PC-9 (cell line): ENCODE measurements at places on chromosomes 7 and 10. TPM values are rescaled to one million over a fixed set of nuclear protein-coding genes. Genes with fewer than 3 reads are reported as not detected.

- no peak overlapping the region for H3K27ac ChIP-seq
- H3K36me3 ChIP-seq = no peaks in the 10 kb centered on the region
- H3K4me1 ChIP-seq = no peaks in the 10 kb centered on the region
These were observed 1.1 kb upstream of the GALNTL5 start for GRCh38 chr7:151954866-151955820.

TMEM176A gene
- not detected in 2 replicates for total RNA-seq

DNA sequence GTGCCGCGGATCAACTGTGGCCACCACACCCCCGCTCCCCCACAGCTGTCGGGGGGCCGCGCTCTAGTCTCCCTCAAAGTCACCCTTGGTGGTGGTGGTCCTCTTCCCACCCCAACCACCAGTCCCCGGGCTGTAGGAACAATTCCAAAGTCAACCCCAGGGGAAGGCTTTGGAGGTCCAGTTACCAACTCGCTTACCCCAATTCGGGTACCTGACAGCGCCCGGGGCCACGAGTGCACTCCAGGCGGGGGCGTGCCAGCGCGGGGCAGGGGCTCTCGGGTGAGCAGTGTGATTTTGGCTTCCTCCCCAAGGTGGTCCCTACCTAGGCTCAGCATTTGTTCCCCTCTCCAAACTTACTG, 584 bp upstream of the ZMIZ1 start:
- no peaks in the 10 kb centered on the region for H3K36me3 ChIP-seq
- no peak for DNase-seq
- H3K27ac ChIP-seq = no peak overlapping the region
- H3K4me1 ChIP-seq = peaks cover 32% of the 10 kb centered on the region
- peak overlapping the region; percentile 85 for H3K4me3 ChIP-seq

GRCh38 chr7:34425194-34425593, 232.8 kb upstream of the NPSR1 start:
- no peak for DNase-seq
- no peaks in the 10 kb centered on the region for H3K36me3 ChIP-seq
- no peaks in the 10 kb centered on the region for H3K4me1 ChIP-seq
- H3K4me3 ChIP-seq = no peak overlapping the region
- H3K27ac ChIP-seq = no peak overlapping the region

DNA sequence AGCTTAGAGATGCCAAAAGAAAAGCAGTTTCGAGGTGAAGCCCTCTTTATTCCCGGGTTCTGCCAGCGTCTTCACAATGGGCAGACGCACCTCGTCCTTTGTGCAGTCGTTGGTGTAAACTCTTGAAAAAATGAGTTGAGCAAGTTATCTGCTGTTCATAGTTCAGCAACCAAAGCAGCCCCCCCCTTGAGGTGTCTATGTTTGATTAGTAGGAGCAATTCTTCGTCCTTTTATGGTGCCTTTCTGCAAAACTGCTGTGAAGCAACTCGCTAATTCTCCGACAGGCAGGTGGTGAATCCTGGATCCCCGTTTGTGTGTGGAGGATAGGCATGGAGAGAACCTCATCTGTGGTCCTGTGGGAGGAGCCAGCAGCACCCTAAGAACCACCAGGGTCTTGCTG, 234.5 kb downstream of the GLRX3 start:
- H3K4me1 ChIP-seq = no peaks in the 10 kb centered on the region
- H3K27ac ChIP-seq = no peak overlapping the region
- DNase-seq = no peak

CISD1 gene
- 62.5 and 75.3 TPM in 2 replicates for total RNA-seq

DNA sequence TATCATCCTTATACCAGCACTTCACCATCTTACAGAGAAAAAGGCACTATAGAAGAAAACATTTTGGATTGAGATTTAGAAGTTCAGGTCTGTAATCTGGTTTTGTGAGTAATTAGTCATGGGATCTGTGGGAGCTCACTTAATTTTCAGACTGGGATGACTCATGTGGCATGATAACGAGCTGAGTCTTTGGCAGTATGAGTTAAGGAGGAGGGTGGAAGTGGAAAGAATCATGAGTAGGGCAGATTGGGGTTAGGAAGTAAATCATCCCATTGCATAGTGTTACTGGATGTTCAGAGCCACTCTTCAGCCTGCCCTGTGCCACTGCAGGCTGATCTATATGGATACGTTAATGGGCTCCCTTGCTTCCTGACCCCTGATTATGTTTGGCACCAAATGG, 64.9 kb downstream of the ZNF92 start:
- H3K27me3 ChIP-seq = no peaks in the 10 kb centered on the region
- no peaks in the 10 kb centered on the region for H3K36me3 ChIP-seq
- H3K27ac ChIP-seq = no peak overlapping the region
- peaks cover 11% of the 10 kb centered on the region; the same call in 1 of the 2 replicates for H3K4me1 ChIP-seq
- no peak for DNase-seq

AGBL3 gene
- 3.2 and 4.3 TPM in 2 replicates for total RNA-seq

NOM1 gene
- total RNA-seq = 25.4 and 28.3 TPM in 2 replicates

- no peaks in the 10 kb centered on the region for H3K4me1 ChIP-seq
- no peak overlapping the region for H3K4me3 ChIP-seq
- no peak for DNase-seq
- no peaks in the 10 kb centered on the region for H3K36me3 ChIP-seq
These were observed 72.3 kb upstream of the SEM1 start for GRCh38 chr7:96781919-96782318.

WDFY4 gene
- not detected in 2 replicates for total RNA-seq

DNA sequence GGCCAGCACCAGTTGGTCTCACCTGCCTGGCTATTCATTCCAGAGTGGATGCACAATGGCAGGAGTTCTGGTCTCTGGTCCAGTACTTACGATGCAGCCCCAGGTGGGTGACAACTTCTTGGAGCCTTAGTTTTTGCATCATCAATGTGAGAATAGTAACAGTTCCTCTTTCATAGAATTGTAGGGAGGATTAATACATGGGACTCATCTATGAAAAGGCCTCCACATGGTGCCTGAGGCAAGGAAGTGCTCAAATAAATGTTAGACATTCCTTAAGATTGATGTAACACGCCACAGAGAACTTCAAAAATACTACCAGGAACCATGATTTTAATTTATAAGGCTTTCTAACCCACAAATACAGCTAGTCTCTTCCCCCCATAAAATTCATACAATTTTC, 120.1 kb upstream of the CHST15 start:
- peaks cover 8% of the 10 kb centered on the region for H3K4me1 ChIP-seq
- H3K36me3 ChIP-seq = no peaks in the 10 kb centered on the region
- H3K27ac ChIP-seq = no peak overlapping the region

- DNase-seq = no peak
- H3K36me3 ChIP-seq = no peaks in the 10 kb centered on the region
- H3K27ac ChIP-seq = no peak overlapping the region
- no peak overlapping the region for H3K4me3 ChIP-seq
- H3K4me1 ChIP-seq = peaks cover 12% of the 10 kb centered on the region; the same call in 1 of the 2 replicates
These were observed 186.7 kb upstream of the LYZL2 start for GRCh38 chr10:30816159-30816819.

H2BK1 gene
- total RNA-seq = not detected in 2 replicates

- no peak overlapping the region for H3K27ac ChIP-seq
- no peak for DNase-seq
- no peaks in the 10 kb centered on the region for H3K4me1 ChIP-seq
- H3K4me3 ChIP-seq = no peak overlapping the region
- peaks cover 31% of the 10 kb centered on the region for H3K36me3 ChIP-seq
- no peaks in the 10 kb centered on the region for H3K27me3 ChIP-seq
These were observed 47.7 kb downstream of the DLD start for GRCh38 chr7:107938456-107939250.

DNA sequence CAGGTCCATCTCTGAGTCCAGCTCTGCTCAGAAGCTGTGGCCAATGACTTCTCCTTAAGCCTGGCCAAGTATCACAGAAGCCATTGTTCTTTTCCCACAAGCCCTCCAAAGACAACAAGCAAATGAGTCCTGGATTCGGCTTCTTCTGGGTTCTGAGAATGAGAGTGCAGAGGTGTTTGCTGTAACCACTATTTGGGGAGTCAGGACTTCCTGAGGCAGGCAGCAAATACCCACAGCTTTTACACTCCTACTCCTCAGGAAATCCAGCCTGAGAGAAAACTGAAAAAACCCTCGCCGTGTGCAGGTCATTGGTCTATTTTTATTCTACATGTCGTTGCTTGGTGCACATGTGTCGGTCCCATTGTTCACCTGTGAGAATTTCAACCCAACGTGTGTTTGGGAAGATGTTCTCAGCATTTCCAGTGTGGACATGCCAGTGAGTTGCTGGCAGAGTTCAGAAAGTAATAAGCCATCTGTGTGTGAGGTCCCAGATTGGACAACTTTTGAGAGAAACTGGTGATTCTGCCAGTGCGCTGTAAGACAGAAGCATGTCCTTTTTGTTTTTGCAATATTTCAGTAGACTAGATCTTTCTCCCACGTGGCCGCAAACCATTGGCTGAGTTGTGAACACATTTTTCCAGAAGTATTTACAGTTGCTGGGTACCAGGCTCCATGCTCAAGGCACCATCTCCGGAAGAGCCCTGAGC, 121.6 kb upstream of the LYZL2 start:
- DNase-seq = no peak
- no peaks in the 10 kb centered on the region for H3K27me3 ChIP-seq
- H3K36me3 ChIP-seq = no peaks in the 10 kb centered on the region
- no peak overlapping the region for H3K4me3 ChIP-seq

KAZALD1 gene
- 19.7 and 21.2 TPM in 2 replicates for total RNA-seq

ATG9B gene
- 9.7 and 13.7 TPM in 2 replicates for total RNA-seq

DNA sequence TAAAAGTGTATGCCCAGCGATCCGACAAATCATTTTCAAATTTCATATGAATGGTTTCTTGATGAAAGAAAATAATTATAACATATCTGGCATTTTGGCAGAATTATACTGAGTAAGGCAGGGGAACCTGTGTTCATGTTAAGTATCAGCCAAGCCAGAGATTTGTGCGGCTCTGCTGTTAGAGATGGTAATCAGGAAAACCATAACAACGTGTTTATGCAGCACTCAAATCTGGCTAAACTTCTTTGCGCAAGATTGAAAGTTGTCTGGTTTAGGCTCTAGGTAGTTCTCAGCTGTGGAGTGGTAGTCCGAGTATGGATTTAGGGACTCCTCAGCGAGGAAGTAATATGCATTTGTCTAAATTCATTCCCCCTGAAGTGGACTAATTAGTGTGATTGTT, 8.9 kb upstream of the CTBP2 start:
- no peak overlapping the region for H3K27ac ChIP-seq
- H3K27me3 ChIP-seq = no peaks in the 10 kb centered on the region
- DNase-seq = no peak
- H3K4me1 ChIP-seq = no peaks in the 10 kb centered on the region

DNA sequence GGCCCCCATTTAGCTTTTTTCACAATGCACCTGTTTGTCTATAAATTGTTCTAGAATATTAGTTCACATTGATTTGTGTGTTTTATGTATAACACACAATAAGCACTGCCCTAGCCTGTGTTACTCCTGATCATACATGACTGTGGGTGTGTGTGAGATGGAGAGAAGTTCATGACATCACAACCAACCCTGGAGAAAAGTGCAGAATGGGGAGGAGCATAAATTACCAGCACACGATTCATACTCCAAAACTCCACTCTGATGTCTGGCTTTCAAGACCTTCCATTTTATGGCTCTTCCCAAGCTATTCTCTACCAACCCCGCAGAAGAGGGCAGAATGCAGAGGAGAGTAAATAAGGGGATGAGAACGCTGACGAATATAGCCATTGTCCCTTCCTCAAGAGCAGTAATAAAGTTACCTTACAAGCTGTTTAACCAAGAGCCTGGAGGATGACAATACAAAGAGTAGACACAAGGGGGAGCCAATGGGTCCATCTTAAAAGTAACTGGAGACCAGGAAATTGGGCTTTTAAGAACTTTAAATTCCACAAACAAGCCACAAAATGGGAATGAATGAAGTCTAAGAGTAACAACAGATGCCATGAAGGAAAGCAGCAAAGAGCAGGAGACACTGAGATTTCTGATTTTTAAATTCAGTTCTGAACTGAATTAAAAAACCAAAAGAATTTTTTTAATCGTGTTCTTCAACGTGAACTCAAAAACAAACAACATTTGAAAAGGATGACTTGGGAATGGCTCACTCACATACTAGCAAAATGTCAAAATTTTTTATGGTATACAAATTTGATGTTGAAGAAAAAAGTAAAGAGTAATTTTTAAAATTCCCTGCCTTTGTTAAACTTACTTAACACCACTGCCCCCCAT, 159.6 kb downstream of the PARD3 start:
- peaks cover 7% of the 10 kb centered on the region; the same call in 1 of the 2 replicates for H3K4me1 ChIP-seq
- H3K4me3 ChIP-seq = no peak overlapping the region
- no peaks in the 10 kb centered on the region for H3K36me3 ChIP-seq
- no peak overlapping the region for H3K27ac ChIP-seq
- peak; percentile 46 for DNase-seq
